Naive B cell (primary cell): ENCODE measurements at places on chromosomes 7 and 10.

- DNase-seq, result no peak
Observed at GRCh38 chr10:126798649-126799048, 106.6 kb upstream of the DOCK1 start.

DNA sequence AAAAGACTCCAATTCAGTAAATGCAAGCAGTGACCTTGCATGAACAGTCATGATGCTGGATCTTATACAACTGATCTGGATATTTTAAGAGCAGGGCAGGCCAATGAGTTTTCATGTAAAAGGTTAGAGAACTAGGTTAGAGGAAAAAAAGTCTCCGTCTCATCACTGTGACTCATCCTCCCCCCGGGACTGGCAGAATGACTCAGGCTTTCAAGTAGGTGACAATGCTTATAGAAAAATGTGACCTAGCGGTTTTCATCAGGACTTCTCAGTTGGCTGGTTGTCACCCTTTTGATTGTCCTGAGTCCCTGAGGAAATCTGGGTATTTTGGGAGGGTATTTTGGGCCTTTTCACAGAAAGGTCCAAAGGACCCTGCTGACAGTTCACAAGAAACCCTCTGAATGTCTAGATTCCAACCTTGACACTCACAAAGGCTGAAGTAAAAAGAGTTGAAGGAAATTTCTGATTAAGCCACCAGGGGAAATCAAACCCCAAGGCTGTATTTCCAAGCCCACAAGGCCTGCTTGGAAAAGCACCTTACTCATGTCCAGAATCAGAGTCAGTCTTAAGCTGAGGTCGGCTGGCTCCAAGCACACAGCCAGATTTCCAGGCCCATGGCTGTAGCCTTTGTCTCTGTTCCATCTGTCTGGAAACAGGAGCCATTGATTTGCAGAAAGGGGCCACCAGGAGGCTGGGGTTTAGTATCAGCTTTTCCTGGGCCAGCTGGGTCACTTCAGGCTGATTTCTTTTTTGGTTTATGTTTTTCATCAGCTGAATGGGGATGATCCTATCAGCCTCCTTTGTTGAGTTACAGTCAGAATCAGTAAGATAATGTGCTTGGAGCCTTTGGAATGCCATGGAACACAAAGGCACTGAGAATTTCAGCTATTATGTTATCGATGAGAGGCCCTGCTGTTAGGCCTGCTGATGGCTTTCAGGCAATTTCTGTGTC, 226.4 kb upstream of the HABP2 start:
- no peak for DNase-seq

DNA sequence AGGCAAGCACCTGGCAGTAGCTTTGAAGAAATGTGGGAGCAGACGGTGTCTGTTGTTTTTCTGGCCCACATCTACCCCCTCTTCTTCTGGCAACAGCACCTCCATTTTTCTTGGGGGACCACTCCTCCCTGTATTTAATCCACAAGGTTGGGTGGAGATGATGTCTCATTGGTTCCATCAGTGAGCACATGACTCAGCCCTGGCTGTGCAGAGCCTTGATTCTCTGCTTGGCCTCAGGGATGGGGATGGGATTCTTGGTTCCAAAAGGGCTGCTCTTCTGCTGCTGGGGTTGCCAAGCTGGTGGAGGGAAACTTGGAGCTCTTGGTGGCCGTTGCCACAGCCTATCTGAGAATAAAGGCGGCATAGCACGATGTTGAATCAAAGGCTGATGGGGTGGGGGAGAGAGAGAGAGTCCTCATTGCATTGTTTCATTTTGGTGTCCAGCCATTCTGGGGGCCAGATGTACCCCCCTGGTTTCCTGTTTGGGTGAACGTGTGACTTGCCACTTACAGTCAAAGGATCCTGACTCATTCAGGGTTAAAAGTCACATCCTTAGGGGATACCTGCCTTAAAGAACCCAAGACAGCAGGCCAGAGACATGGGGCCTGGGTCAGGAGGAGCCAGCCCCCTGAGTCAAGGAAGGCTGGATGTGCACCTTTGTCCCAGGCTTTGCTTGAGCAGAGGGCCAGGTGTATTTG, 25.9 kb downstream of the GRK5 start:
- DNase-seq, result no peak

GRCh38 chr7:12765431-12766100, 78.1 kb downstream of the ARL4A start:
- no peak for DNase-seq

- no peak for DNase-seq
Observed at GRCh38 chr10:102342958-102343357, 52.5 kb upstream of the NFKB2 start.

DNA sequence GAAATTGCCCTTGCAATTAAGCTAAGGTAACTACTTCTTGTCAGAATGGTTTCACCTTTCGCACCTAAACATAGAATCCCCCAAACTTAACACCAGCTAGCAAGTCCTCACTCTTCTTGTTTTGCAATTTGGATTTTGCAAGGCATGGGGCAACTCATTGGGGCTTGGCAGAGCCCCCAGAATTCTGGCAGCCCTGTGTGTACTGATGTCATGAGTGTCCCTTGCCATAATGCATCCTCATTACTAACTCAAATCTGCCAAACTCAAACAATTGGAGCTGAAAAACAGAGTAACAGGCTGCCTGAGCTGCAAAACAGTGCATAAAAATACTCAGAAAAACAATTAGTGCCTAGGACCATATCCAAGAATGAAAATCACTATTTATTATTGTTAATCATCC, 7.9 kb upstream of the XPNPEP1 start:
- DNase-seq, result no peak

- no peak for DNase-seq
Observed at GRCh38 chr10:132705173-132705572, 80.8 kb downstream of the NKX6-2 start.

- no peak for DNase-seq
Observed at GRCh38 chr10:70662362-70663220, 9.7 kb upstream of the ADAMTS14 start.

GRCh38 chr10:102455893-102456471, 4.6 kb upstream of the C10orf95 start:
- DNase-seq, result no peak

DNA sequence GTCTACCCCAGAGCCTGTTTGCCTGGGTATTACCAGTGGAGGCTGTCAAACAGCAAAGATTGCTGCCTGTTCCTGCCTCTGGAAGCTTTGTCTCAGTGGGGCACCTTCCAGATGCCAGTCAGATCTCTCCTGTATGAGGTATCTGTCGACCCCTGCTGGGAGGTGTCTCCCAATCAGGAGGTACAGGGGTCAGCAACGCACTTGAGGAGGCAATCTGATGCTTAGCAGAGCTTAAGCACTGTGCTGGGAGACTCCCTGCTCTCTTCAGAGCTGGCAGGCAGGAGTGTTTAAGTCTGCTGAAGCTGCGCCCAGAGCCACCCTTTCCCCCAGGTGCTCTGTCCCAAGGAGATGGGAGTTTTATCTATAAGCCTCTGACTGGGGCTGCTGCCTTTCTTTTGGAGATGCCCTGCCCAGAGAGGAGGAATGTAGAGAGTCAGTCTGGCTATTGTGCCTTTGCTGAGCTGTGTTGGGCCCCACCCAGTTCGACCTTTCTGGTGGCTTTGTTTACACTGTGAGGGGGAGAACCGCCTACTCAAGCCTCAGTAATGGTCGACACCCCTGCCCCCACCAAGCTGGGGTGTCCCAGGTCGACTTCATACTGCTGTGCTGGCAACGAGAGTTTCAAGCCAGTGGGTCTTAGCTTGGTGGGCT, 62.2 kb downstream of the PPP1R9A start:
- no peak for DNase-seq

DNA sequence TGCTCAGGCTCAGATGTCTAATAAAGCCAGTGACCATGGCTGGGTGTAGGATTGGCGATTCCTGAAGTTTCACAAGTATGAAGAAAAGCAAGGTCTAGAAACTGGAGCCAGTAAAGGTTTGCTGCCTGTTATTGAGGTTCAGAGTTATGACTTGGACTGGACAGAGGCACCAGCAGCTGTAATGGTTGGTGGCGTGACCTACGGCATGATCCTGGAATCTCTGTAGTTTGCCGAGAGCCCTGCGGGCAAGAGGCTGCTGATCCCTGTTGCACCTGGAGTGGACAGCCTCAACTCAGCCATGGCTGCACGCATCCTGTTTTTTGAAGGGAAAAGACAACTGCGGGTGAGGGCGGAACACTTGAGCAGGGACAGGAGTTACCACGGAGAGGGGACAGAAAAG, 22.4 kb upstream of the SNX13 start:
- no peak for DNase-seq

DNA sequence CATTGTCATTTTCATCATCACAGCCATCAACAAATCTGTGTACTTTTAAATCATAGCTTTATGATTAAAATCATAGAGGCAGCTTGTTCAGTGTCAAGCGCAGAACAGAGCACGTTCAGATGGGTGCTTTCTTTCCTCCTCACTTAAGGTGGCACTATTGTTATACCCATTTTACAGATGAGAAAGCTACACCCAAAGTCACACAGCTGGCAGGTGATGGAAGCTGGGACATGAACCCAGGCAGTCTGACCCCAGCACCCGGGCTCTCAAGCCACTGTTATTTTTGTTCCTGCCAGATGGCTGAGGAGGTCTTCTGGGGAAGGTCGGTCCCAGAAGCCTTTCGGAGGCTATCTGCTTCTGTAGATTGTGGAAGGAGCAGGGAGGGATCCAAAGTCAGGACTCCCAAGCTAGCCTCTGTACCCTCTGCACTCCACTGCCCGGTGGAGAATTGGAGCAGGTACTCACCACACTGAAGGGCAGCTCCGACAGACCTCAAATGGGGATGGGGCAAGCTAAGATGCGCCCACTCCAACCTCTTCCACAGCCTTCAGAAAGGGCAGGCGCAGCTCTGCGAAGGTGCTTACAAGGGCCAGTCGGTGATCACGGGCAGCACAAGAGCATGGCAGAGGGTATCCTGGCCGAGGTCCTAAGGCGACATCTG, 610 bp downstream of the AVPI1 start:
- no peak for DNase-seq

DNA sequence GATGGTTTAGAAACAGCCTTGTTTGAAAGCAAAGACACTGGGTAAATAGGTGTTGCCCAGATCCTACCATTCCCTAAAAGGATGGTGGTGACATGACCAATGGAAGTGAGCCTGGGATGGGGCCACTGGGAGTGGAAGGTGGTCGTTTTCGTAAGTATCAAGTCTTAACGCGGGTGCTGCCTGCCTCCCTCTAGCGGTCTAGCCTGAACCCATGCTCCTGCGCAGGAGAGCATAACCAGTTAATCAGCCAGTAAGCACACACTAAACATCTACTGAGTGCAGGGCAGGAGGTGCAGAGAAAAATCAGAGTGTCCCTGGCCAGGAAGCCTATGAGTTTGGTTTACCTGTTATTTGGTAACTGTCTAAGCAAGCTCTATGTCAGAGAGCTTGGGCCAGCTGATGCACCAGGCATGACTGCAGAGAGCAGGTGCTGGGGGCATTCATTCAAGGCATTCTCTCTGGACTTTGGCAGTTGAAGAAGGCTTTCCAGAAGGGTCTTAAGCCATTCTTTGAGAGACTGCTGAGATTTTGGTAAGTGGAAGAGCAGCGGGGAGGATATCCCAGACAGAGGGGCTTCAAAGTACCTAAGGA, 930 bp downstream of the GARIN1A start:
- no peak for DNase-seq

GRCh38 chr10:34433241-34434076, 381.6 kb downstream of the PARD3 start:
- DNase-seq, result no peak

- DNase-seq, result no peak
Observed at GRCh38 chr7:40133561-40134427, 628 bp downstream of the MPLKIP start.

GRCh38 chr7:131249003-131249402, 78.7 kb upstream of the MKLN1 start:
- no peak for DNase-seq

DNA sequence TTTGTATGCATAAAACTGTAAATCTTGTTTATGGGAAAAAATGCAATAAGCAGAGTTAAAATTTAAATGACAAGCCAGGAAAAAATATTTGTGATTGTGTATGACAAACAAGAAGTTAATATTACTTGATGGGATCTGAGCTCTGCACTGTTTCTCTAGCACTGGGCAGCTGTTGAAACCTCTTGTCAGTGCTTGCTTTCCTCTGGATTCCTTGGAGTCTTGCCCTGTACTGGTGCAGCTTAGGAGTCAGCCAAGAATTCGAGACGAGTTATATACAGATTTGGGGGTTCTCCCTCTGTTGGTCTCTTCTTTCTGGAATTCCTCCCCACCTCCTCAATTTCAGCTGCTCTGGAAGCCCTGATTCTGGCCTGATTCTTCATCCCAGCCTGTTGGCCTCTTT, 24.3 kb upstream of the OPN4 start:
- DNase-seq, result no peak

- no peak for DNase-seq
Observed at GRCh38 chr10:79116368-79116767, 47.6 kb downstream of the ZMIZ1 start.

- DNase-seq, result no peak
Observed at GRCh38 chr10:13690281-13690825, 103.6 kb downstream of the PRPF18 start.
